ENCODE measurements at places on chromosomes 6 and 20.

DNA sequence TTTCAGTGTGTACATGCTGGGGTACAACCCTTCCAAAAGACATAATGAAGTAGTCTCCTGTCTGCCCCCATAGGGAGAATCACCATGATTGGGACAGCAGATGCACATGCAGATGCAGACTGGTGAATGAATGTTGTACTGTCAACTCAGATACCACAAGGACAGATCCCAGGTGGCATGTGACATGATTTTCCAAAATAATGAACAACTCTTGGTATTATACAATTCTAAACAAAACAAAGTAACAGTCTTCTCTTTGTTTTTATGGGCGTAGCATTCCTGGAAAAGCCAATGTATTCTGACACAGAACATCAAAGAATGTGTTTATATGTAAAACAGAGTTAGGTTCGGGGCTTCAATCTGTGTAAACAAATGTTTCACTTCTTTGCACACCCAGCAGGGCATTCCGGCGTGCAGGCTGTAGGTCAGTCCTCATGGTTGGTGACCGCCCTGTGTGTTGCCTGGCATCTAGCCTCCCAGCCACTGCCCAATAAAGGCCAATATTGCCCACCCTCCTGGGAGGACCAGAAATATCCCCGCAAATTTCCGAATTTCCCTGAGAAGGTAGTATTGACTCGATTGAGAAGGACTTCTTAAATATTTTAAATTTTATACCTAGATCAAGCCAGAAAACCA lies 127.7 kb downstream of the KLHL32 start:
- peak; percentile 34 for DNase-seq

- peak; percentile 48 for DNase-seq
Observed at GRCh38 chr20:9235518-9235917, 166.6 kb downstream of the PLCB4 start.

DNA sequence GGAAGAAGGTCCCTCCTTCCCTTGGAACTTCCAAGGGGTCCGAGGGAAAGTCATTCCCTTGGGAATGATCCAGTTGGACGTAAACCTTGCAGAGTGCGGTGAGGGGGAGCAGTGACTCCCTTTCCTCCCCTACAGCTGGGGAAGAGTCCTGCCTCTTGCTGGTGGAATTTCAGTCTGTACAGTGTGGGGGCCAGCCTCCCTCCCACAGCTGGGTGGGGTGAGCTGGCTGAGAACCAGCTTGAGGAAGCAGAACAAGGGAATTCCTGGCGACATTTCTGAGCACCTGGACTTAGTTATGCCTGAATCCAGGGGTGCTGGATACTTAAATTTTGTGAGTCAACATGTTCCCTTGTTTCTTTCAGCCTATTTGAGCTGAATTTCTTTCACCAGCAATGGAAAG lies 152.0 kb downstream of the ANKRD60 start:
- DNase-seq, result no peak

DNA sequence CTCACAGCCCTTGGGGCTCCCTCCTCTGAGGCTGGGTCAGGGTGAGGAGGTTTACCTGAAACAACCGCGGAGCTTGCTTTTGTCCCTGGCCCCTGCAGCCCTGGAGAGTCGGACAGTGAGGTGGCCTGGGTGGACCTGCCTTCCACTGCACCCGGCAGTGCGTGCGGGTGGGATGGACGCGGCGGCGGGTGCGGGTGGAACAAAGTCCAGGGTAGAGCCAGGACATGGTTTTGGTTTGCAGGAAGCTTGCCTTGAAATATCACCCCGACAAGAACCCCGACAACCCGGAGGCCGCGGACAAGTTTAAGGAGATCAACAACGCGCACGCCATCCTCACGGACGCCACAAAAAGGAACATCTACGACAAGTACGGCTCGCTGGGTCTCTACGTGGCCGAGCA lies 27.1 kb downstream of the UCKL1 start:
- no peak for DNase-seq

GRCh38 chr6:36545767-36546307 lies 1.4 kb downstream of the STK38 start:
- DNase-seq, result peak; percentile 11

DNA sequence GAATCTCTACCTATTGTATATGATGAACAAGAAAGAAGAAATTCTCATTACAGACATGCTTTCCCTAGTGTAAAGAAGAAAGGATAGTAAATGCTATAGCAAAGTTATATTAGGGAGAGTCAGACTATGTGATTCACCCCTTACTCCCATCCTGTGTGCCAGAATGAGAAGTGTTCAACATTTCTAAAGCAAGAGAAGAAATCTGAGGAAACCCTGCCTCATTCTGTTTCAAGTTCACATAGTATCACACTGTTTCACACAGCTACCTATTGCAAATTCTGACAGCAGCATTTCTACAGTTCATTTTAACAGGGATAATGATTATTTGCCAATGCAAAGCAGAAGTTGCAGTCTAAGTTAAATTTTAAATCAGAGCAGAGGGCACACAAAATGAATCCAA lies 267.2 kb upstream of the TCF21 start:
- no peak for DNase-seq

GRCh38 chr20:58312836-58313235 lies 3.3 kb downstream of the RAB22A start:
- no peak for DNase-seq

- no peak for DNase-seq
Observed at GRCh38 chr20:21214431-21214830, 88.5 kb downstream of the KIZ start.

DNA sequence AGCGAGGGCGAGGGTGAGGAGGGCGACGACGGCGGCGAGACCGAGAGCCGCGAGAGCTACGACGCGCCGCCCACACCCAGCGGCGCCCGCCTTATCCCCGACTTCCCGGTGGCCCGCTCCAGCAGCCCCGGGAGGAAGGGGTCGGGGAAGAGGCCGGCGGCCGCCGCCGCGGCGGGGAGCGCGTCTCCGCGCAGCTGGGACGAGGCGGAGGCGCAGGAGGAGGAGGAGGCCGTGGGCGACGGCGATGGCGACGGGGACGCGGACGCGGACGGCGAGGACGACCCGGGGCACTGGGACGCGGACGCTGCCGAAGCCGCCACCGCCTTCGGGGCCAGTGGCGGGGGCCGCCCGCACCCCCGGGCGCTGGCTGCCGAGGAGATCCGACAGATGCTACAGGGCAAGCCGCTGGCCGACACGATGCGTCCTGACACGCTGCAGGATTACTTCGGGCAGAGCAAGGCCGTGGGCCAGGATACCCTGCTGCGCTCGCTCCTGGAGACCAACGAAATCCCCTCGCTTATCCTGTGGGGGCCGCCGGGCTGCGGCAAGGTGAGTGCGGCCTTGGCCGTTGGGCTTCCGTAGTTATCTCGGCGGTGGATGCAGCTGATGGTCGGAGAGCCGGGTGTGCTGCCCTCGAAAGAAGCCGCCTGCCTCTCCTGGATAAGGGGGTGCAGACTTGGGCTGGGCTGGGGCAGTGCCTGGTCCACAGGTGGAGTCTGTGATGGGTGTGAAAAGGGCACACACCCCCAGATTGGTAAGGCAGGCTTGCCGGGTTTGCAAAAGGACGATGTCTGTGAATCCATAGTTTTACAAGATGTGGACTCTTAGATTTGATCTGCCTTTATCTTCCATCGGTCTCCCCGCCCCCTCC lies 938 bp downstream of the WRNIP1 start:
- DNase-seq, result no peak

GRCh38 chr20:2176946-2177345 lies 75.3 kb downstream of the STK35 start:
- no peak for DNase-seq

- DNase-seq, result no peak
Observed at GRCh38 chr6:84771125-84771755, 6.8 kb upstream of the TBX18 start.

- no peak for DNase-seq
Observed at GRCh38 chr6:134784336-134784735, 165.6 kb downstream of the ALDH8A1 start.

- DNase-seq, result no peak
Observed at GRCh38 chr20:3550837-3551236, 80.0 kb downstream of the ATRN start.

DNA sequence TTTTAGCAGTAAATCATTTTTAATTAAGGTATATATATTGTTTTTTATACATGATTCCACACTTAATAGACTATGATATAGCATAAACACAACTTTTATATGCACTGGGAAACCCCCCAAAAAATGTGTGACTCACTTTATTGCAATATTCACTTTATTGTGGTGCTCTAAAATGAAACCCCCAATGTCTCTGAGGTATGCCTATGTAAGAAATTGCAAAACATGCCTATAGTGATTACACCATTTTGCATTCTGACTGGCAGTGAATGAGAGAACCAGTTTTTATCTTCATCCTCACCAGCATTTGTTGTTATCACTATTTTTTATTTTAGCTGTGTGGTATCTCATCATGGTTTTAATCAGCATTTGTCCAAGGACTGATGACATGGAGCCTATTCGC lies 8.5 kb upstream of the CST11 start:
- no peak for DNase-seq

DNA sequence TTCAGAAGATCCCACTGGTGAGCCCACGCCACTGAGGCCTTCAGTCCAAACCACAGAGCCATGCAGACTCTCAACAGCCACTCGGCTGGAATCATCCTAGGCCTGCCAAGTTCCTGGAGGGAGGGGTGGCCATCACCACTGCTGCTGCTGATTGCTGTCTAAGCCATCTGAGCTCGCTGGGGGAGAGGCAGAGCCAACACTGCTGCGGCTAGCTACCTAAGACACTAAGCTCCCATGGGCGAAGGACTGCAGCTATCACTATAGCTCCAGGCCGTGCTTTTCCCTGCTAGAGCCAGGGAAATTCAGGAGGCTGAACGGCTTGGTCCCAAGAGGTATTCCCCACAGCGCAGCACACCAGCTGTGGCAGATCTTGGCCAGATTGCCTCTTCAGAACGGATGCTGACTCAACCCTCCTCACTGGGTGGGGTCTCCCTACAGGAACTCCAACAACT lies 73.6 kb downstream of the TBC1D32 start:
- no peak for DNase-seq

- no peak for DNase-seq
Observed at GRCh38 chr6:14431385-14432330, 314.1 kb downstream of the CD83 start.

- no peak for DNase-seq
Observed at GRCh38 chr6:132494954-132495353, 18.0 kb downstream of the STX7 start.

Measured in foreskin melanocyte (primary cell).